Fibroblast of gingiva (primary cell): ENCODE measurements at places on chromosomes 4 and X.

GRCh38 chr4:58368221-58368620 lies 1258.0 kb upstream of the IGFBP7 start:
- no peak for DNase-seq

DNA sequence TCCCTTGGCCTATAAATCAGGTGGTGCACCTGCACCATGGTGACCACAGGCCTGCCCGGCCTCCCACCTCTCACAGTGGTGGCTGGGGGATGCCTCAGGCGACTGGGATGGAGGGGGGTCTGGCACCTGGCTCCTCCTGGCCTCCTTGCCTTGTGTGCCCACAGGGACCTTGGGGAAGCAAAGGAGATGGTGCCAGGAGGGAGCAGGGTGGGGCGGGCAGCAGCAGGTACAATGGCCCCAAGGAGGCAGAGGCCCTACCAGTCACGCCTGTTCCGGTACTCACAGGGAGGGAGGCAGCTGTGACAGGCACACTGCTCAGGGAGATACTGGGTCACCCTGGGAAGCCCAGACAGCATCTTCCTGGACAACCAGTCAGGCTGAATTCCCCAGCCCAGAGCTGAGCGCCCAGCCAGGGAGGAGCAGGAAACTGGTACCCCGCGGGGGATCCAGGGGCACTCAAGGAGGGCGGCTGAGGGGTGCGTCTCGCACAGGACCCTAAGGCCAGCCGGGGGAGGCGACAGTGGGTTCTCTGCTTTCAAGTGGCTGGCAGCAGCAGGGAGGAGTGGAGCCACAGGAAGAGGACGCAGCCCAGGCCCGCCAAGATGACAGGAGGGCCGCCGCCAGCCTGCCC lies 1.2 kb upstream of the TREX2 start:
- no peak for DNase-seq

- no peak for DNase-seq
Observed at GRCh38 chrX:45267007-45267406, 66.3 kb upstream of the DIPK2B start.

DNA sequence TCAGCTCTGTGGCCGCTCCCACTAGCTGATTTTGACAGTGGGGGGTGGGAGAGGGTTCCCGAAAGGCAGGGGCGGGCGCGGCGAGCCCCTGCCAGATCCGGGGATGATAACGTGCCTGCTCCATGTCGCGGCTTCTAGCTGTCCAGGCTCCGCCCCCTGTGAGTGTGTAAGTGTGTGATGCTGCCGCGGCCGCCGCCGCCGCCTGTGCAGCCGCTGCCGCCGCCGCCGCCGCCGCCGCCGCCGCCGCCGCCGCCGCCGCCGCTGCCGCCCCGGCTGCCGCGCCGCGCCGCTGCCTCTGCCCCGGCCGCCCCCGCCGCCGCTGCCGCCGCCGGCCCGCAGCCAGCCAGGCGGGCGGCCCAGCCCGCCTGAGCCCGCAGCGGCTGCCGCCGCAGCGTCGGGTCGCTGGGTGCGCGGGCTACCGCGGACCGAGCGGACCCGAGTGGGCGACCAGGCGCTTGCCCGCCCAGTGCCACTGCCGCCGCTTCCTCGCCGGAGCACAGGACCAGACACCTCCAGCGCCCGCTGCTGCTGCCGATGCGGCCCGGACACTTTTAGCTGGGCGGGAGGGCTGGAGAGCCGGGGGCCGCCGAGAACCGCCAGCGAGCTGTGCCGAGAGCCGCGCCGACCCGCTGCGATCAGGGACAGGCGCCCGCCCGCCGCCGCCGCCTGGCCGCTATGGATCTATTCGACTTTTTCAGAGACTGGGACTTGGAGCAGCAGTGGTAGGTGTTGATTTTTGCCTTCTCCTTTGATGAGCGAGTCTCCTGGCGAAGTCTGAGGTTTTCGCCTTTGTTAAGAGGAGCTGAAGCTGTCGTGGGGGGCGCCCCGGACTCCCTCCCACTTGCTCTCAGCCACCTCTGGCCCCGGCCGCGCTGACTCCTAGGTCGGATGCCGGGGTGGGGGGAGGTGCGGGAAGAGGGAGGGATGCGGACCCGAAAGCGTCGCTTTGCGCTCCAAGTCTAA lies at the start of gene AFF2:
AFF2 (plus strand) TSS at position 195 of the 963 bp plus-strand sequence; CDS start at position 676, 481 bp downstream.
- peak; percentile 0 for DNase-seq

DNA sequence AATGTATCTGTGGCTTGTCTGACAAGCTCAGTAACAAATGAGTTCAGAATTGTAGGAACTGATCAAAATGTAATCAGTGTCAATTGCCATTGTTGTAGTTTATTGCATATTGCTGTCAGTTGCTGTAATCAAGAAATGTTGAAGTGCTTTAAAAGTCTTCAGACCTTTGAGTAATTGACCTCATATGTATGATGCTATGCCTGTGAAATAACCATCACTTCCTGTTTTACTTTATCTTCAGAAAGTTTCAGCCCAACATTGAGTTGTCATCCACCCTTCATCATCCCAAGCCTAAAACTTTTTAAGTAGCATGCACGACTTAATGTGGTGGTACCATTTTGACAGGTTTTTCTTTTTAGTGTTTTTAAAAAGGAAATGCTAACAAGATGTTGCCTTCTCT lies 212.4 kb downstream of the ARHGAP10 start:
- no peak for DNase-seq

DNA sequence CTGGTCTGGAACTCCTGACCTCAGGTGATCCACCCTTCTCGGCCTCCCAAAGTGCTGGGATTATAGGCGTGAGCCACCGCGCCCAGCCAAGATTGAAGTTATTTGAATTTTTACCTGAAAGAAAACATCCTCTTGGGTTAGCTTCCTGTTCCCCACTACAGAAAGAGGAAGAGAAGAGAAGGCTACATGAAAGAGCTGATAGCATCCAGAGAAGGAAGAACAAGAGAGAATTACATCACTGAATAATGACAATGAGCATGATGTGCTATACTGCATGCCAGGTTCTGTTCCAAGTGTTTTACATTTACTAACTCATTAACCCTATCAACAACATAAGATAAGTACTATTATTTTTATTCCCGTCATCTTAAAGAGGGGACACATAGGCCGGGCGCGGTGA lies 11.5 kb upstream of the TBC1D1 start:
- DNase-seq, result no peak

DNA sequence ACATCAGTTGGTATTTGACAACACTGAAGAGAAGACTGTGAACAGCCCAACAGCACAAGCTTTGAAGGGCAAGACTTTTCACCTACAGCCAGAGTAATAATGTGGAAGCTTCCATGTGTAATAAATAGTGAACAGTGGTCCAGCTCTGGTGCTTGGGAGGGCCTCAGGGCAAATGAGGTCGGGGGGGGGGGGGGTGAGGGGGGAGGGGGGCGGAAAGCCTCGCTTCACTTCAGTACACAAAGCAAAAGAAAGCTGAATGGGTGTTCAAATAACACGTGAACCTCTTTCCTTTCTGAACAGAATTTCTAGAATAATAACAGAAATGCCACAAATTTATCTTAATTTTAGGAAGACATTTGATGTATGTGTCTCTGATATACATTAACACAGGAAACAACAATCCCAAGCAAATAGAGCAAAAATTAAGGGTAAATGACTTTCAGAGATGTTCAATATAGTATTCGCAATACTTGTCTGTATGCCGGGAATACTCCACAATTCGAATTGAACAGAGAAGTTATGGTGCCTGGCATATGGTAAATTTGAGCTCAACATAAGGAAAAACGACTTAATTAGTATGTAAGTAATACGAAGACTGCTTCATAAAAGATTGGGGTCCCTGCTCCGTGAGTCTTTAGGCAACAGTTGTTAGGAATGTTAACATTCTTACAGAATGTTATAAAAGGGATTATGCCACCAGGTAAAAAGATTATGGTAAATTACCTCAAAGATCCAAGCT lies 92.6 kb downstream of the FRYL start:
- DNase-seq, result no peak

DNA sequence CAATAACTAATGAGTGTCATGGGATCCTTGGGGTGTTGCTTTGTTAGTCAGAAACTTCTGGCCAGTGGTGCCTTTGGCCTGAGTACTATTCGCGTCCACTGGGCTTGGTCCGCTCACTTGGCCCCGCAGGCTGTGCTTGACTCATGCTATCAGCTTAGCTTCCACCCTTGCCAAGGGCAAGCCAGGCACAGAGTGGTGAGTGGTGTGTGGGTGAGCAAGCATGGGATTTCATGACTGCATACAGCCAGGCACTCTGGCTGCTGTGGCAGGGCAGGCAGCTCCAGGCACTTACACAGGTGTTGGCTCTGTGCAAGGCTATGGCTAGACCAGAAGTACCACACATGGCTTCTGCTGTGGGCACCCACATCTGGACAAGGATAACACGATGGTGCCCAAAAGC lies 1026.3 kb downstream of the PCDH19 start:
- DNase-seq, result no peak

GRCh38 chr4:127036296-127036695 lies 596.5 kb upstream of the INTU start:
- DNase-seq, result no peak

- DNase-seq, result peak; percentile 32
Observed at GRCh38 chrX:55489314-55490009, at the start of gene USP51. Gene USP51, minus strand, starts transcription at chrX:55489848. Its CDS starts 909 bp downstream, at chrX:55488939.

GRCh38 chrX:30887288-30887687 lies 1.8 kb downstream of the TAB3 start:
- no peak for DNase-seq
